ENCODE measurements at places on chromosomes 12 and 14.
A peak's percentile ranks its signal among the peaks of the same experiment; 100 is the strongest.

DNA sequence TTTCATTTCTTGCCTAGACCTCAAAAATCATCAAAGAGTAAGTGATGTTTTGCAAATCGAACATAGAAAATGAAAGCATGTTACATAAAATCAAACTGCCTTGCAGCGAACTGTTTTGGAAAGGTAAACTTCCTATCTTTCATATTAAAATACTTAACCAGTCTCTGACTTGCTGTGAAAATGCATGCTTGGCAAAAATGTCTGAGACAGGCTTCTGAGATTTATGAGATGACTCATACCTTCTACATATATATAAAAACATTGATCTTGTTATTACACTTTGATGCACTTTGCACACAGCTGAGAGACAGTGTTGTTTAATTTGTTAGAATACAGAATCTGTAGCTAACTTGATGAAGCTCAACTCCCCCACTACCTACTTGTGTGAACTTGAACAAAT lies 179.1 kb downstream of the KITLG start:
- DNase-seq, result peak; percentile 55

- DNase-seq, result peak; percentile 7
These were observed 888.6 kb downstream of the TMTC2 start for GRCh38 chr12:83575326-83575725.

GRCh38 chr12:108905725-108906124 lies 25.8 kb downstream of the DAO start:
- DNase-seq, result no peak

- no peak for DNase-seq
These were observed 280.7 kb upstream of the FAR2 start for GRCh38 chr12:28868414-28868813.

GRCh38 chr12:111840807-111841206 lies 1.2 kb upstream of the MAPKAPK5 start:
- DNase-seq, result peak; percentile 13

DNA sequence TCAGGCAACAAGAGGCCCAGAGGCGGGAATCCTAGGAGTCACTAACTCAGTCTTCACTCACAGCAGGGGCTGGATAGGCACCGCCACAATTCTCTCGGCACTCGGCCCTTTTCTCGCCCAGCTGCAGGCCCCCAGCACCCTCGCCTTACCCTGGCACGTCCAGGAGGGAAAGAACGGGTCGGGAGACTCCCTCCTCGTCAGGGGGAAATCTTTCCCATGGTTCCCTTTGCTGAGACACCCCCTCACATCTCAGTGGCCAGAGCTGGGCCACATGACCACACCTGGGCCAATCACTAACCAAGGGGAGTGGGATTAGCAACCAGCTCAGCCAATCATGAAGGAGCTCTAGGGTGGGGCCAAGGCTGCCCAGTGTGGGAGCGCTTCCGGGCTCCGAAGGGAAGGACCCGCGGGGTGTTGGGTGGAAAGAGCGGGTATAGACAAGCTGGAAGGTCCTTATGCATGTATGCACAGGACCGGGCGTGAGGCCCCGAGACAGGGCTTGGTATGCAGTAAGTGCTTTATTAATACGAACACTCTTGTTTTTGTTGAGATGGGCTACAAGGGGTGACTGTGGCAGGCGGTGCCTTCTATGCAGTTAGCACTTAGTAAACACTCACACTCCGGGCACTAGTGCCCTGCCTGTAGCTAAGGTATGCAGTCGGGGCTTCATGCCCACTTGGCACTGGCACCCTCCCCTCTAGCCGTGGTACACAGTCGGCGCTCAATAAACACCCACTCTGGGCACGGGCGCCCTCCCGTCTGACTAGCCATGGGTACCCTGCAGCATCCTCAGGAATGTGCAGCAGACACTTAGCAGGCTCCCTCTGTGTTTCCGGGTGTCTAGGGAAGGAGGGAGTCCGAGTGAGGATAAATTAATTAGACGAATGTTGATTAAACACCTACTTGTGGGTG lies 40.3 kb downstream of the ADGRD1 start:
- DNase-seq, result no peak

DNA sequence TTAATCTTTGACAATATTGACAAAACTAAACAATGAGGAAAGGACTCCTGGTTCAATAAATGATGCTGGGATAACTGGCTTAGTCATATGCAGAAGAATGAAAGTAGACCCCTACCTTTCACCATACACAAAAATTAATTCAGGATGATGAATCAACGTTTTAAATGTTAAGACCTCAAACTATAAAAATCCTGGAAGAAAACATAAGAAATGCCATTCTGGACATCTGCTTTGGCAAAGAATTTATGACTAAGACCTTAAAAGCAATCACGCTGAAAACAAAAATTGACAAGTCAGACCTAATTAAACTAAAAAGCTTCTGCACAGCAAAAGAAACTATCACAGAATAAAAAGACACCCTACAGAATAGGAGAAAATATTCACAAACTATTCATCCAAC lies 97.4 kb downstream of the LMNTD1 start:
- no peak for DNase-seq

DNA sequence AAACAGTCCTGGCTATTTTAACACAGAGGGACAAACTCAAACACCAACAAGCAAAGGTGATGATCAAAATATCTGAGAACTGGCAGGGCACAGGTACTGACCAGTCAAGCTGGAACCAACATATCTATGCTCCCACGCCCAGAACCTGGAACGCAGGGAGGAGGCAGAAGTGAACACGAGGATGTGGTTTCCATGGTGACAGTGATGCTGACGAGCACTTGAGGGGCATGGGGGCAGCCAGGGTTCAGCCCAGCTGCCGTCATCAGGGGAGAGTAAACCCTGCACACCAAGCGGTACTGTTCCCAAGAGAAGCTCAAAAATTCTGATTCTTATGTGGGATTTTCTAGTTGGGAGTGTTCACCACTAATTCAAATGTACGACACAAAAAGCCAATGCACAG lies 113.6 kb upstream of the SFSWAP start:
- no peak for DNase-seq

DNA sequence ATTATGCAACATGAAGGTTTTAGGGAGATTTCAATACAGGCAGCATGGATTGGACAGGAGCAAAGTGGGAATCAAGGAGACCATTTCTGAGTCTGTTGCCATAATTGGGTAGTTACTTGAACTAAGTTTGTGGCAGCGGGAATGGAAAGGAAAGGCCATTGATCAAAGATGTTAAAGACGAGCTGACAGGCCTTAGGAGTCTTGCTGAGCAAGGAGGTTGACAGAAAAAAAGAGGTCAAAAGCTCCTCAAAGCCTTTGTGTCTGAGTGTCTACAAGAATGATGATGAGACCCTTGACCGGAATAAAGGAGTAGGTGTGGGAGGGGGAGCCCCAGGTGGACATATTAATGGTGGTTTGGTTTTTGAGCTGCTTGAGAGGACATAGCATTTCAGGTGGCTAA lies 9.4 kb downstream of the PLEKHA5 start:
- no peak for DNase-seq

- no peak for DNase-seq
These were observed 142.8 kb downstream of the FUT8 start for GRCh38 chr14:65555358-65555757.

DNA sequence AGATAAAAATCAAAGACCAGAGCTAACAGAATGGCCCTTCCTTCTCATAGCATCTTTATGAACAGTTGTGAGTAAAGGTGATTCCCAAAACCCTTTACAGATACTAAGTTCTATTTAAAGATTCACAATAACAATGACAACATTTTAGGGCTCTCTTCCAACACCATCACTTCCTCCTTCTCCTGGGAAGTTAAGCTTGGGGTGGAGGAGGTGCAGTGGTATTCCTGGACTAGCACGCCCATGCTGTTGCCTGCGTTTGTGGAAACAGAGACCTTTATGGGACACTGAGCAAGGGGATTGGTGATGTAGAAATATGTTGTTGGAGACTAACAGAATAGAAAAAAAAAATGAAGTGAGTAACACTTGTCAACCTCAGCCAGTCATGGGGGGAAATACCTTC lies 22.5 kb downstream of the SYNE2 start:
- DNase-seq, result peak; percentile 88

GRCh38 chr14:52286661-52287649 lies 19.5 kb downstream of the PTGDR start:
- no peak for DNase-seq

- no peak for DNase-seq
These were observed 66.0 kb downstream of the MIPOL1 start for GRCh38 chr14:37263656-37264236.

DNA sequence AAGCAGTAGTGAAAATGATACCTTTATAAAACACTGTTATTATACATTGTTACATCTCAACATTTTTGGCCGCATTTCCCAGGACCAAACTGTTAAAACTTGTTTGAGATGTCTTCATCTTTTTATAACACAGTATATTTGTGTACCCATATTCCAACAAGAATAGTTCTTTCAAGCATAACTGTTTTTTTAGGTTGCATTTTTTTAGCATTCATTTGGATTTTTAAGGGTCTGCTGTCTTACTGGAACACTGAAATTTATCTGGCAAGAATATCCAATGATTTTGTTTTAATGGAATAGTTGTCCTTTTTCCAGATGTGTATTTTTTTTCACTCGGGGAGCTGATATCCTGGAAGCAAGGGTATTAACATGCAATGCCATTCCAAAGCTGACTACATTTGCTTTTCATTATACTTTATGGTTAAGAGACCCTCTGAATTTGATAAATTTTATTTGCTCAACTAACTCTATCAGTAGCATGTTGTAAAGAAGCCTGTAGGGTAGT lies 8.9 kb upstream of the NAV3 start:
- DNase-seq, result no peak

DNA sequence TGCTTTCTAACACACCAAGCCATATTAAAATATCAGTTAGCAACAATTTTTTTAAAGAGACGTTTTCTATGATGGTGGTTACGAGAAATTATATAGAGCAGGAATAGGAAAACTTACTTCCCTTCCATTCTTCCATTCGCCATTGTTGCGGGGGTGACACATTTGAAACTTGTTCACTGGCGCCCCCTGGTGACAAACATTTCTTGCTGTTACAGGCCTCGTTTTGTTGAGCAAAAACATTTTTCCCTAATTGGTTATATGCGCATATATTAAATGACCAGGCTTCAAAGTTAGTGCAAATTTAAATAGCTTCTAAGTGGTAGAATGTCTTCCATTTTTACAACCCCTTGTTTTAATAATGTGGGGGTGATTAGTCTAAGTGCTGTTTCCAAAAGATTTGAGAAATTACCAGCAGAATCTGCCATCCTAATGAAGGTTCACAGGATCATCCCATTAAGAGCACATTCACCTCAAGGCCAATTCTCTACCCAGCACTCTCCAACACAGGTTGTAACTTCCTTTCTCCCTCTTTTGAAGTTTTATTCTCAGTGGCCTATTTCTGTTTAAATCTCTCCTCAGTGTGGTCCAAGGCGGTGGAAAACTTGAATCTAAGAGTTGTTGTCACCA lies 1124.7 kb downstream of the FLRT2 start:
- DNase-seq, result peak; percentile 71

DNA sequence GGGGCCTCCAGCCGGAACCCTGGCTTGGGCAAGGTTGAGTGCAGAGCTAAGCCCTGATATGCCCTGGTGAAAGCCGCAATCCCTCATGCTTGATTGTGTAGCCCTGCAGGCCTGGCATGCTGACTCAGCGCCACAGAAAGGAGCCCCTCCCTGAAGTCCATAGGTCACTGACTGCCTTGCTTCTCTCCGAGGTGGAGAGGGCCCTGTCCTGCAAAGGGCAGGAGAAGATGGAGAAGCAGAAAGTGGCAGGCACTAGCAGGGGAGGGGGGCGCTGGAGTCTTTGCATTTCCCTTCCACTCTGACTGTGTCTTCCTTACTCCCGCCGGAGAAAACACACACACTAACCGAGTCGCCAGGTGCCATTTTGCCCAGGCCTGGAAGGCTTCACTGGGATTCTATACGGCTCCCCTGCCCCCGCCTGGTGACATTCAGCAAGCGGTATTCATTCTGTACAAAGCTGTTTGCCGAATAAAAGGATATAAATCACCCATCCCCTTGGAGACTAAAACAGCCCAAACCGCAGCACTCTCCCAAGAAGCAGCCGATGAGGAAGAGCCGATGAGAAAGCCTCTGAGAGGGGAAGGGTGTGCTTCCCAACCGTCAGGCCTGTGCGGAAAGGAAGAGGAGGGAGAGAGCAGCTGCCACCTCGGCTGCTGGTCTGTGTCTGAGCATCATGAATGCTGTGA lies 69.8 kb downstream of the SLC6A12 start:
- DNase-seq, result peak; percentile 5

- DNase-seq, result no peak
These were observed 75.8 kb upstream of the SLC38A4 start for GRCh38 chr12:46901464-46902205.

GRCh38 chr12:108282676-108283075 lies 56.4 kb downstream of the CMKLR1 start:
- DNase-seq, result no peak

DNA sequence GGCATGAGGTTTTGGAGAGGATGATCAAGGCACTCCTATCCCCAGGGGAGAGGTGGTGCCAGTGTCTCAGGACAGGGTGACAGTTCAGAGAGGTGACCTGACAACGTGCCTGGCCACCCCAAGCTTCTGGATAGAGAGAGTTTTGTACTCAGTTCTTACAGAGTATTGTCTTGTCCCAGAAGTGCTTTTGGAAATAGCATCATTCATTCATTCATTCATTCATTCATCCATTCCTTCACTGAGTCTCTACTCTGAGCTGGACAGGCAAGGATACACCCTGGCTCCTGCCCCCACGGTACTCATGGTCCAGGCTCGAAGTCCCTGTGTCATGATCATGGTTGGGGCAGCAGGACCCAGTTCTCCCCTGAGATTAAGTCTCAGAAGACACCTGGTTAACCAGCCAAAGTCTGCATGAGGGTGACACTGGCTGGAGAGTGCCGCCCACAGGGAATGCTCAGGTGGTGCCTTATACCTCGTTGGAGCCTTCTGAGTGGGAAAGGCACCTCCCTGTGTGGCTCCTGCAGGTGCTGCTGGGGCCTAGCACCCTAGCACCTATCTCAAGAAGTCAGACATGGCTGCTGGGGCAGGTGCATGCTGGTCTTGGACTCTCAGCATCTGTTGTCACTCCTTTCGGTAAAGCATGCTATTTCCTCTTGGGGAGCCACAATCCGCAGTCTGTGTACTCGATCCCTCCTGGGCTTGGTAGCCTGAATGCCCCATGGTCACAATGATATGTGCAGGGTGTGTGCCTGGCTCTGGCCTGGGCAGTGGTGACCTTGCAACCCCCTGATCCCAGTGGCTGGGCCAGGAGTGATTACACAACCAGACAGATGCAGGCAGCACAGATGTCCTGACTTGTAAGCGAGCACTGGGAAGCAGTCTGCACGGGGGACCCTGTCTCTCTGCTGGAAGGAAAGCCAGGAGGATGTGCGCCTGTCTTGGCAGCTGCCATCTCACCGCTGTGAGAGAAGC lies 57.8 kb downstream of the C14orf132 start:
- DNase-seq, result no peak

- no peak for DNase-seq
These were observed 18.3 kb downstream of the RTRAF start for GRCh38 chr14:52007637-52008036.

- DNase-seq, result no peak
These were observed 106.9 kb upstream of the CPM start for GRCh38 chr12:69039911-69040310.
